Renal cortex interstitium (tissue), 15 donors: ENCODE measurements at places on chromosomes 13 and 19.

DNA sequence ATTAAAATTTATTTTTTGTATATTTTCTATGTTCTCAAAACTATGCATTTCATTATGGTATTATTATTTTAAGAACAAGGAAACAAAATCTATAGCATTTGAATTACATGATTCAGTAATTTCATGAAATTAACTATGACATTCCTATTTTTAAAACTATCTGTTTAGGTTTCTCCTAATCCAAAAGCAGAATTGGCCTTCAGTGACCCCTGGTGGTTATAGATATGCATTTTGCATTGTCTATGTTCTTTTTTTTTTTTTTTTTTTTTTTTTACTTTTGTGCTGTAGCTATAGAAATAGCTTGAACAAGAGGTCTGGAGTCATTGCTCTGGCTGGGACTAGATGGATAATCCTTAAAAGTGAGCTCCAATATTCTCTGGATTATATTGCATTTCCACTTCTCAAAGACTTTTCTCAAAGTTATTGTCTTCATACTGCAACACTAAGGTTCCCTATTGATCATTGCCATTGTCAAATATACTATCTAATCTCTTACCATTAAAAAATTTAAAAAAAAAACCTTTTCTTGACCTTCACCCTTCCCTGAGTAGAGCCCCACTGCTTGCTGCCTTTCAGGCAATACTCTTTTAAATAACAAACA is 15.9 kb upstream of the DNAJC3 start:
- DNase-seq: no peak

DNA sequence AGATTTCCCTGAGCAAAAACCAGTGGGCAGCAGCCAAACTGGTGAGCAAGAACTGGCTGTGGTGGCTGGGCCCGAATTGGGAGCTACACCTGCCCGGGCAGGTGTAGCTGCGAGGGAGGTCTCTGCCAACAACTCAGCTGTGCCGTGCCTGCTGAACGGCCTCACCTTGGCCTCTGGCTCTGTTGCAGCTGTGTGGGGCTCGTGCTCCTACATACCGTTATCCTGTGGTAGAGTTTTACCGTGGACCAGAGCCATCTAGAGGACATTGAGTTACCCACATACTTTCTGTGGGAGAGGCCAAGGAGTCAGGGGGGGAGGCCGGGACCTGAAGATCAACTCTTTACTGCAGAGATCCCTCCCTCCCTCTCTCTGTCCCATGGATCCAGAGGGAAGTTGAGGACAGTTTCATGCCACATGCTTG is 113.2 kb downstream of the TM9SF2 start:
- no peak for DNase-seq

DNA sequence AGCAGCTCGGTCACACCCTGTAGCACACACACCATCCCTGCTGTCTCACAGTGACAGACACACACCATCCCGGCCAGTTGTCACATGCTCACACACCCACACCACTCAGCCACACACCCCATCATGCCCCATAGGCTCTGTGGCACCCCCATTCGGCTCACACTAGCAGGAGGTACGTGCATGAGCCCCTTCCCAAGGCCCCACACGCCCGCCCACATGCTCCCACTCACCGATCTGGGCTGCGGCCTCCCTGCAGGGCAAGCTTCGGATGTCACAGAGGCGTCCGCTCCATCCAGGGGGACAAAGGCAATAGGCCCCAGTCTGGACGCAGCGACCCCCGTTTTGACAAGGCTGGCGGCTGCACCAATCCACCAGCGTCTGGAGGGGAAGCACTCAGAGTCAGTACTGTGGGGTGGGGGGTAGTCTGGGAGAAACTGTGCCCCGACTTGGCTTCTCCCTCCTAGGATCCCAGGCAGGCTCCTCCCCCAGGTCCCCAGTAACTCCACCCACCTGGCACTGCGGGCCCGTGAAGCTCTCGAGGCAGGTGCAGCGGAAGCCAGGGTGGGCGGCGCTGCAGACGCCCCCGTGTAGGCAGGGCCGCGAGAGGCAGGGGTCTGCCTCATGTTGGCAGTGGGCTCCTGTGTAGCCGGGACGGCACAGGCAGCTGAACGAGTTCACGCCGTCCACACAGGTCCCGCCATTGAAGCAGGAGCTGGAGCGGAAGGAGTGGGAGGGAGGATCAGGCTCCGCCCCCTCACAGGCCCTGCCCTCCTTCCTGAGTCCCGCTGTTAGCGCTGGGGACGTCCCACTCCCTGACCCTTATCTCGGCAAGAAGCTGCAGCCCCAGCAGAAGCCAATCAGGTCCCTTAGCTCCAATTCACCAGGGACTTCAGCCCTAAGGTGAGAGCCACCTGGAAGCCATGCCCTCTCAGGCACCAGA is 20.1 kb downstream of the NOTCH3 start:
- DNase-seq: no peak

- no peak for DNase-seq
These were observed 406.2 kb downstream of the DLEU7 start for GRCh38 chr13:50437252-50437651.

DNA sequence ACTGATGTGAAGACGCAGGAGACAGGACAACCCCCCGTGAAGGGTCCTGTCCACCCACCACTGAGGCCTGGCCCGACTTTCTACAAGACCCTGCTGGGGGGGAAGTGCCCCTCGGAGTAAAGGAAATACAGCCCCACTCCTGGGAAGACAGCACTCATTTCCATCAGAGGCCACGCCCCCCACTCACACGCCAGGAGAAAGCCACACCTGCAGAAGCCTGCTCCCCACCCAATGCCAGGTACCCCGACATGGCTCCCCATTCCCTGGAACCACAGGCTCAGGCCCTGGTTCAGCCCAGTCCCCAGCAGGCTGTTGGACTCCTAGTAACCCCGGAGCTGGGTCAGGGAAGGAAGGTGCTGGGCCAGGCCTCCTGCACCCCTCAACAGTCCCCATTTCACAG is 10.9 kb upstream of the ATP8B3 start:
- no peak for DNase-seq

GRCh38 chr19:49672131-49672919 is 4.7 kb upstream of the PRMT1 start:
- peak; percentile 70 for DNase-seq

DNA sequence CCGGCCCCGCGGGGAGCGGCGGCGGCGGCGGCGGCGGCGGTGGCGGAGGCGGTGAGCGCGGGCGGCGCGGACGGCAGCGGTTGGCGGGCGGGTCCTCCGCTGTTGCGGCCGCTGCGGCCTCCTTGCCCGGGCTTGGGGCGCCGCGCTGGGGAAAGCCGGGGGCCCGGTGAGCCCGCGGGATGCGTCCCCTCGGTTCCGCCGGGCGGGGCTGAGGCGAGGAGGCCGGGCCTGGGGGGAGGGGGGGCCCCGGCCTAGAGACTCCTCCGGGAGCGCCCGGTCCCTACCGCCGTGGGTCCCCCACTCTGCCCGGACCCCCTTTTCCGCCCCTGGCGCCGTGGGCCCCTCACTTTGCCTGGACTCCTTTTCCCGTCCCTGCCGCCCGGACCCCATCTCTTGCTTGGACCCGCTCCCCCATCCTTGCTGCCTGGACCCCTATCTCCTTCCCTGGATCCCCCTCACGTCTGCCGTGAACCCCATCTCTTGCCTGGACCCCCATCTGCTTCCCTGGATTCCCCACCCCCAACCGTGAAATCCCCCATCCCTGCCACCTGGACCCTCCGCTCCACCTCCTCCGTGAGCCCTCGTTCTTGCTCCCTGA is 28.6 kb upstream of the NDUFS7 start:
- DNase-seq: no peak

GRCh38 chr19:46147791-46148288 is at the start of gene IGFL2:
IGFL2 (plus strand) TSS chr19:46148238; CDS start chr19:46148279, 41 bp downstream.
- no peak for DNase-seq

- DNase-seq: peak; percentile 40
These were observed at the start of gene SYT3 for GRCh38 chr19:50639121-50640112. SYT3 (minus strand) TSS chr19:50639881; CDS start chr19:50637411, 2,470 bp downstream.

DNA sequence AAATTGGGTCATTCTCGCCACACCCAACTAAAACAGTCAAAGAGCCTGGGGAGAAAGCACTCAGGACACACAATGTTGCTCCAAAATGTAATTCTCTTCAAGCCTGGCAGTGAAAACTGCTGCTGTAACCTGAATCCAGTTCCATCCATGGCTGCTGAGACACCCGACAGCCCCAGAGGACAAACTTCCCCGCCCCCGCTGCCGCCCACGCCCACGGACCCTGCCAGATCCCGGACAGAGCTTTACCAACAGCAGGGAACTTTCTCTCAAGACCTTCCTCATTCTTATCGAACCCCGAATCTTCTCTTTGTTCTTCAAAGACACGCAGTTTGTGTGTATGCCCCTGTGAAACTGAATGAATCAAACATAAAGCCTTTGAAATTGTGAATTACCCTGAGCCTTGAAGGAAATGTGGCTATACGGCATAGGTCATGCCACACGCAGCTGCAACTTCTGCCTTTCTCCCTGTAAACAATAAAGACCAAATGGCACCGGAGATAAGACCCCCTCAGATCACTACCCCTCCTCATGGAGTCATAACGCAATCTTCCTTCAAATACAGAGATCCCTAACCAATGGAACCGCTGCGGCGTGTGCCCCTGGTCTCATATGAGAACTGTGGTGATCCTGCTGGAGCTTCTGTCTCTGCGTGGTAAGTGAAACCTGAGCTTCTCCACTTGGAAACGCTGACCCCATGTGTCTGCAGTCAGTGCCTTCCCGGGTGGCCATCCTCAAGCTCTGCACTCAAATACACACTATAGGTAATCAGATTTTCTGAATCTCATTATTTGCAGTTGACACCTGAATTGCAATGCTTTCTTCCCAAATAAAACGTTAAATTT is 4.8 kb upstream of the LAMP1 start:
- no peak for DNase-seq

DNA sequence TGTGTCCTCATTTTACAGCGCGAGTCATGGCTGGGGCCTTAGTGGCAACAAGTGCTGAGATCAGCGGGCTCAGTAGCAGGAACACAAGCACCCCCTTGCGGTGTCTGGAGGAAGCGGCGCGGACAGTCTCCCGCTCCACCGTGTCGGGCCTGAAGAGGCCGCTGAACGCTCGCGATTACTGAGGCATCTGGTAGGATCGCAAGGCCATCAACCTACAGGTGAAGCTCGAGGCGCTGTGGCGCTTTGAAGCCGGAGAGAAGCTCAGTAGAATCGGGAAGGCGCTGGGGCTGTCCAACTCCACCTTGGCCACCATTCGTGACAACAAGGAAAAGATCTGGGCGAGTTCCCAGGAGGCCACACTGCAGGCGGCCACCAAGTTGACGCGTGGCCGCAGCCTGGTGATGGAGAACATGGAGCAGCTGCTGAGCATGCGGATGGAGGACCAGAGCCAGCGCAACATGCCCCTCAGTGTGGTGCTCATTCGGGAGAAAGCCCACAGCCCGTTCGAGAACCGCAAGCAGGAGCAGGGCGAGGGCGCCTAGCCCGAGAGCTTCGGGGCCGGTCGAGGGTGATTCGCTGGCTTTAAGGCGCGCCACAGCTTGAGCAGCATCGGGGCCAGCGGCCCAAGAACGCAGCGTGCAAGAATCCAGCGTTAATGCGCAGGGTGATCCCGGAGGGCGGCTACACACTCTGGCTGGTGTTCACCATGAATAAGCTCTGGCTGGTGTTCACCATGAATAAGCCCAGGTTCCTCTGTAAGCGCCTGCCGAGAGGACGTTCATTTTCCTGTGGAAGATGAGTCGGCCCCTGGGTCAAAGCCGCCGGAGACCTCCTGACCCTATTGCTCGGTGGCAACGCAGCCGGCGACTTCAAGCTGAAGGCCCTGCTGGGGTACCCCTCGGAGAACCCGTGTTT is 8.3 kb upstream of the MZF1 start:
- peak; percentile 79 for DNase-seq

DNA sequence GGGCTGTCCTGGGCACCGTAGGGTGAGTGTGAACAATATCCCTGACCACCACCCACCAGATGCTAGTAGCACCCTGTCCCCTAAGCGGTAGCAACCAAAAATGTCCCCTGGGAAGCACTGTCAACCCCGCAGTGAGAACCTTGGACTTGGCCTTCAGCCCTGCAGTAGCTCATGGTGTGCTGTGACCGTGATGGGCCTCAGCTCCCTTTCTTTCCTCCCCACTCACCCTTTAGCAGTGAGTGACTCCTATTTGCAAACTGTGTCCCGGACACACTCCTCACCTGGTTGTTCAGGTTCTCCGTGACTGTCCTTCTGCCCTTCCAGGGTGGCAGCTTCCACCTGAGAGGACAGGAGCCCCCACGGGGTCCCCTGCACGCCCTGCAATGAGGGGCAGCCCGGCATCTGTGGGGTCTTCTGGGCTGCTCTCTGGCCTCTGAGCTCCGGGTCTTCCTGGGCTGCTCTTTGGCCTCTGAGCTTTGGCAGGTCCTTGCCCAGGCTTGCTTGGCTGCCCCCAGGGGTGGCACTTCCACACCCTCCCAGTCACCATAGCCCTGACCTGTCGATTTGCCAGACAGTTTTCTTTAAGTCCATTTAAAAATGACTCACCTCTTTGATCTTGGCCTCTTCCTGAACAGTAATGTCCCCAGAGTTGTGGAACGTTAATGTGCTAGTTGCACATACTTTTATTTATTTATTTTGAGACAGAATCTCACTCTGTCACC is 3.8 kb downstream of the KDM4B start:
- DNase-seq: no peak

- DNase-seq: no peak
These were observed 136.8 kb upstream of the RNF113B start for GRCh38 chr13:98313922-98314292.

DNA sequence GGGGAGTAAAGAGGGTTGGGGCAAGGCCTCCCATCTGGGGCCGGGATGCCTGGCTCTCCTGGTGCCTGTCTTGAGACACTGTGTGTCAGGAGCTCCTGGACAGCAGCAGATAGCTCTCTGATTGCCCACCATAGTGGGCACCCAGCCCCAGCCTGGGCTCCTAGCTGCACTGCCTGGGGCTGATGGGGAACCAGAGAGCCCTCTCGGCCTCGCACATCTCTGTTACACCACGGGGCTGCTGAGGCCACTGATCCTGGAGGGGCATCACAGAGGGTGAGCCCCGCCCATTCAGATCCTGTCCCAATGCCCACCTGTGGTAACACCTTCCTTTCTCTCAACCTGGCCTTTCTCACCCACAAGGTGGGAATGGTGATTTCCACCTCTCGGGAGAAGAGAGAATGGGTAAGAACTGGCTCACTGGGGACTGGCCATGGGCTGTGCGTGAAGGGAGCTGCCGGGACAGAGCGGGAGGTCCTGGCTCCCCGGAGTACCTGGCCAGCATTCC is 135.9 kb downstream of the URI1 start:
- DNase-seq: no peak

GRCh38 chr13:106324444-106324843 is 211.0 kb downstream of the EFNB2 start:
- DNase-seq: no peak

GRCh38 chr13:46492946-46493345 is 60.0 kb upstream of the LRCH1 start:
- no peak for DNase-seq

DNA sequence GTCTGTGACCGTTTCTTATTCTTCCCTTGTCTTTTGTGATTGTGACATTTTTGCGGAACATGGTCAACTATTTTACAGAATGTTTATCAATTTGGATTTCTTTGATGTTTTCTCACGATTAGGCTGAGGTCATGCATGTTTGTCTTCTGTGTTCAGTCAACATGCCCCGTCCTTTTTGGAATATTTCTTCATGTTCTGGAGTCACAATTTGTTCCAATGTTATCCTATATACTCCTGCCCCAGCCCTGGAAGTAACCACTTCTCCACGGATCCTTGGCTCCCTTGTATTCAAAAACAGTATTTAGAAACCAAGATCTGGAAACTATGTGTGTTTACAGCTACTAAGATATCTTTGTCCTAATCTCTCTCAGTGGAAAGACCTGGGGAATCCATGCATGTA is 9.6 kb downstream of the CARD8 start:
- DNase-seq: no peak
